Fibroblast of skin of left quadriceps (primary cell): ENCODE measurements at places on chromosomes 4 and X.

DNA sequence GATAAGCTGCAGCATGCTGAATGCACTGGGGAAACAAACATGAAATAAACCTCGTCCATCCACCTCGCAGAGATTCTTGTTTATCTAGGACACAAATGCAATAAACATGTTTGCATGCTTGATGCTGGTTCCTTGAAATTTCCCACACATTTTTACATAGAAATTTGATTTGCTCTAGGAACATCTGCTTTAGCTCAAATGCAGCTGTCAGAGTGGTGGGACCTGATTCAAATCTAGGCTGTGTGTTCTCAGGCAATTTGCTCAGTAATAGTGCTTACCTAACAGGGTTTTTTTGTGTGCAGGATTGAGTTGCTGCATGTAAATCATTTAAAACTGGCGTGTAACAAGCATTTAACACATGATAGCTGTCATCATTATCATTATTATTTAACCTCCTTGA is 293.1 kb downstream of the QDPR start:
- DNase-seq = no peak

- peak; percentile 42 for DNase-seq
These were observed 19.7 kb upstream of the ACSL1 start for GRCh38 chr4:184845367-184846021.

GRCh38 chrX:9775930-9776329 is 10.3 kb upstream of the GPR143 start:
- DNase-seq = no peak

DNA sequence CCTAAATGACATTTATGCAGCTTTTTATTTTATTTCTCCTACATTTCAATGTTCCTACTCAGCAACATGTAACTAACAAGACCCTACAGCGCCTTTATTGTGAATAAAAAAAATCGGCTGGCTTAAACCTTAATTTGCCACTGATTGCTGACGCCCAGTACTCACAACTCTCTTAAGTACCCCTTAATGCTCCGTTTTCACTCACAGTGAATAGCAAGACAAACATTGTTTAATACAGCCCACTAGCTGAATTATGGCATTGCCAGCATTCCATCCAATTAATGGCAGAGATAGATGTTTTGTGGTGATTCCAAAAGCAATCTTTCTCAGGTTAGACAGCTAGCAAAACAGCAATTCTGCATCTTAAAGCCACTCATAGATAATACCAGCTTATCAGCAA is 61.1 kb downstream of the PPARGC1A start:
- no peak for DNase-seq

- no peak for DNase-seq
These were observed 459.7 kb upstream of the TRAM1L1 start for GRCh38 chr4:117545039-117545438.

GRCh38 chr4:25307596-25307995 is 5.0 kb upstream of the ZCCHC4 start:
- no peak for DNase-seq

- DNase-seq = no peak
These were observed 48.4 kb upstream of the SPANXN2 start for GRCh38 chrX:143768976-143769375.

- no peak for DNase-seq
These were observed 726.5 kb downstream of the FAM133A start for GRCh38 chrX:94400488-94400887.

DNA sequence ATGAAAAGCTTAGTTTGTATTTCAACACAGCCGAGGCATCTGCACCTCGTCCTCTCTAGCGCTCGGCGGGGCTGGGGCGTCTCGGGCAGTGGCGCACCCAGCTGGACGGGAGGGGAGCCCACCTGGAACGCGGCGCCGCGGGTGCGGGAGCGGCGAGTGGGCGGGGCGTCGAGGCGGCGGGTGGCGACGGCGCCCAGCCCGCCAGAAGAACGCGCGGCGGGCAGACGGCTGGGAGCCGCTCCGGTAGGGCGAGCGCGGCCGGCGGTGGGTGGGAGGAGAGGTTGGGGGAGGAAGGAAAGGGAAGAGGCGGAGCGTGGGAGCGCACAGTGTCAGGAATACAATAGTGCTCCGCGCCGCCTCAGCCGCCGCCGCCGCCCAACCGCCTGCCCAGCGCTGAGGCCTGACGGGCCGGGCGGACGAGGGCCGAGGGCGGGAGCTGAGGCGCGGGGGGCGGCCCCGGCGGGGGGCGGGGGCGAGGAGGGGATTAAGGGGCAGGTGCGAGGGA is at the start of gene JADE3:
TSS of gene JADE3 (plus strand) at position 324 of the 505 bp plus-strand sequence. CDS start 72,474 bp downstream, outside the sequence.
- DNase-seq = no peak

DNA sequence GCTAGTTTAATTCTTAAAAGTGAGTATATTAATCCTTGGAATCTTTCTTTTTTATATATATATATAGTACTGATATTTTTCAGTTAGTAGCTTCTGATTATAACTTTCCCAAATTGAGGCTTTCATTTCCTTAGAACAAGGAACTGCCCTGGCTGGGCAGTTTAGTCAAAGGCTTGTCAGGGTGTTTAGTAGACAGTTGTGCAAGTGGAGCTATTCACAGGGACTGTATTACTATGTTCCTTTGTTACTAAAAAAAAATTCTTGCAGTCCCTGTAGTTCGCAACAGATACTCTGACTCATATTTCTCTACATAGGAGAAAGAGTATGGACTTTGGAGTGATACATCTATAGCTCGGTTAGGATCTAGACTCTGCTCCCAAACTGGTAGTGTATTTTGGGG is 20.8 kb downstream of the USO1 start:
- DNase-seq = no peak

DNA sequence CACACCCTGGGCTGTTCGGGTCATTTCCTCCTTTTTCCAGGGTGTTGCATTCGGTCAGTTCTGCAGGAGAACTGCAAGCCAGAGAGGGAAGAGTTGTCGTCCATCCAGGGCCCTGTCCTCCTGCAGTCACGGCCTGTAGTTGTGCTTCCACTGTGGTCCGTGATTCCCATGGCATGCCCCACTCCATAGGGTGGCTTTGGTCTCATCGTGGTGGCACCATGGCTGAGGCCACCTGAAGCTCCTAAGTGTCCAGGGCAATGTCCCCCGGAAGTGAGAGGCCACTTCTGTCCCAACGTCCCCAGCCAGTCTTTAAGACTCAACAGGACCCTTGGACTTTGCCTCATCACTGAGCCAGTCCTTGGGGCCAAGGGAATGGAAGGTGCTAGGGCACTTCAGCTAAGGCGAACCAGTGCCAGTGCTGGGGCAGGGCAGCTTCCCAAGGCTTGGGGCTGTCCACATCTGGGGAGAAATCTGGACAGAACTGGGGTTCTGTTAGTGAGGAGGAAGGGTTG is 83.7 kb downstream of the HTRA3 start:
- no peak for DNase-seq

DNA sequence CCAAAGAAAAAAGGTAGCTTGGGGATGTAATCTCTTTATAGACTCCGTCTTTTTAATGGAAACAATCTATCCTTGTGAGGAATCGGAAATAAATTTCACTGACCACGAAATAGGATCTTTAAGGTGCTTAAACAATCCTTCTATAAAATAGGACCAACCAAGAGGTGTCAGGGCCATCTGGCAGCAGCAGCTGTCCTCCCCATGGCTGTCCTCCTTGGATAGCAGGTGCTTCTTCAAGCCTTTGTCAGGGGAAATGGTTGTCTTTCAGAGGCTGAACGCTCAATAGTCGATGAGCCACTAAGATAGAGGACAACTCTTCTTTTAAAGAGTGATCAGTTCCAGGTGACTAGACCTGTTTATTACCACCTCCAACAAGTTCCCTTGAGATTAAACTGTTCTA is 231.0 kb downstream of the ADGRL3 start:
- no peak for DNase-seq

DNA sequence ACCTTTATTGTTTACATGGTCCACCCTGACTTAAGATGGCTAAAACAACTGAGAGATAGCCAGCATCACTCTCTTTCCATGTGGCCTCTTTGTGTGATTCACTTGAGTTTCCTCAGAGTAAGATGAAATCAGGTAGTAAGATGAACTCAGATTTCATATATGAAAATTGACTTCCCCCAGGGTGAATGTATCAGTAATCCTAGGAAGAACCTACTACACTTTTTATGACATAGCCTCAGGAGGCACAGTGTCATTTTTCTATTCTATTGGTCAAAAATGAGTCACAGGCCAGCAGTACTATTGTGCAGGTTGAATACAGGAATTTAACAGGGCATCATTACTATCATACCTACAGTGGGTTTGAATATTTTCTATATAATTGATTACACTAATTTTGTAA is 14.6 kb upstream of the SULT1E1 start:
- DNase-seq = no peak

DNA sequence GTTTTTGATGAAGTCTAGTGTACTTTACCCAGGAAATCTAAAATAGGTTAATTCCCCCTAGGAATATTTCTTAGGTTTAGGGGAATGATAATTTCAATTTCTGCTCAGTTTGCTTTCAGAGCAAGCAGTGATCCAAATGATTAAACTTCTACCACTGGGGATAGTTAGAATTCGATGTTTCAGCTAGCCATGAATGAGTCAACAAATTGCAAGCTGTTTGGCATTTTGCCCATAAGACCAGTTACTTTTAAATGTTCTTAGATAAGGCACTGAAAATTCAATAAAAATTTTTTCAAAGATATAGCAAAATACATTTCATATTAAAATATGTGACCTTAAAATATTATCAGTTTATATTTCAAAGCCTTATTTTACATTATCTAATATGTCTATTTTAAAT is 993.6 kb downstream of the ARAP2 start:
- DNase-seq = no peak

DNA sequence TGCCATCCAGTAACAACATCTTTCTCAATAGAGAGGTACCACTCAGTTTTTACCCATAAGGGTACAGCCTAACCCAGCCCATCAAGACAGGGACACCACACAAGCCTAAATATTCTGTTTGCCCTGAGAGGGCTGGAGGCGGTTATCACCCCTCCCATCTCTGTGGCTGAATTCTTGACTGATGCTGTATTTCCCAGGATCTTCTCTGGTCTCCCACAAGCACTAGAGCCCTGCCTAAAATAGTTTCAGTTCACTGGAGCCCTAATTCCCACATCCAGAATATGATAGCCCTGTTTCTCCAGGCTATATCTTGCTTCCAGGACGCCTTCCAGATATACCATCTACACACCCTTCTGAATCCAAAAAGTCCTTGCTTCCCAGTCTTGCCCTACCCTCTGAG is 91.6 kb upstream of the NMU start:
- DNase-seq = no peak

GRCh38 chr4:157221895-157222770 is 1.6 kb downstream of the GRIA2 start:
- no peak for DNase-seq

DNA sequence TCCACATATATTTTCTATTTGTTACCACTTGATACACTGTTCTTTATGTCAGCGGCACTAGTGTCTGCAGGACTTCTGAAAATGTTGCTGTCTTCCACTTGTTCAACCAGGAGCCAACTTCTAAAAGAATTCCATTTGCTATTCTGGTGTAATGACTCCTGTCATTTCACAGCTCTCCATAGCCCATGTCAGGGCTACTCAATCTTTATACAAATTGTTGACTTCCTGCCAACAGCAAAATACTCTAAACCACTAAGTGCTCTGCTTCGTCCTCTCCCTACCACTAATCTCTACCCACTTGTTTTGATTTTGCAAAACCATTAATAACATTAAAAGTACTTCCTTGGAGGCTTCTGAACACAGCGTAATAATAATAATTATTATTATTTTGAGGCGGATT is 7.2 kb downstream of the CTSO start:
- DNase-seq = peak; percentile 51

GRCh38 chrX:70592091-70592490 is 147.5 kb downstream of the DLG3 start:
- DNase-seq = no peak

DNA sequence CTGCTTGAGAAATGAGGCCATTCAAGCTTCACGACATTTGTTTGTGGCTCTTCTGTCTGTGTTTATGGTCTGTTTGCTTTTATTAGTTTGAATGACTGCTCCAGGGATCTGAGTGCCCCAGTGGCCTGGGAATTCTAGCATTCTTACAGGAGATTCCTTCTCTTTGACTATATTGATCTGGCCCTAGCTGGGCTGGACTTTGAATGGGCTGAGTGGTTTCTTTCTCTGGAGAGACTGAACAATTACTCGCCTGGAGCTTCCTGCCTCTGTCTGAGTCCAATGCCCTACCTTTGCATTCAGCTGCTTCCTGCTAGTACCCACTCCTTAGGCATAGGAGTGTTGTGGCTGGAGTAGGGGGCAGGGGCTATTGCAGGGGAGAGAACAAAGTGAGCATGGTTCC is 51.2 kb upstream of the EDA start:
- DNase-seq = no peak
